Effector memory CD8-positive, alpha-beta T cell (primary cell): ENCODE measurements at places on chromosomes 12 and 14.

DNA sequence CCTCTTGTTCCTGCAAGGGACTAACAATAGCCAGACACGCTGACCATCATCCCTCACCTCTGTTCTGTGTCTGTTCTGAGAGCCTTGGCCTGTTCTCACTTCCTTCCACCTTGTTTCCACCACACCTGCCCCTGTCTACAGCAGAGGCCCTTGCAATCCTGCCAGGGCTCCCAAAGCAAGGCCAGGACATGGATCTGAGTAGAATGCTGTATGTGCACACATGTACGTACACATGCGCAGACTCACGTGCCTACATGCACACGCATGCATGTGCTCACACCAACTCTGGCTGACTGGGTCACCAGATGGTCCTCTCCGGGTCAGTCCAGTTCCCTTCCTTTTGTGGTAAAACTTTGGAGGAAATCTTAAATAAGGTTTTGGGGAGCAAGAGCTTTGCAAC lies 133.0 kb upstream of the C14orf180 start:
- DNase-seq = no peak

DNA sequence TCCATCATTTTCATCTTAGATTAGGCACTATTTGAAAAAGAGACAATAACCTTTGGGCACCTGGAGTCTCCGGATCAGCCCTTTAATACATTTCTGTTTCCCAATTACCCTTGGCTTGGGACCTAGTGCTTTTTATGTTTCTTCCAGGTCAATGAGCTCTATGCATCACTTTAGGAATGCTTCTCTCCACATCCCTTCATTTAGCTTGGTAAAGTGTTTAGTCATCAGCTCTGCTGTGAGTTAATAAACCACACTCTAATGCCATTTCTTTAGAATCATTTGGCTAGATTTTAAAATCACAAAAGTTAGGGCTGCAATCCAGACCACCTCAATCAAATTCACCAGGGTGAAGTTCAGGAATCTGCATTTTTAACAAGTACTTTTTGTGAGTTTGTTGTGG lies 41.7 kb downstream of the RASSF9 start:
- no peak for DNase-seq

- DNase-seq = no peak
Measured at GRCh38 chr12:114530417-114530816, 124.5 kb upstream of the TBX5 start.

DNA sequence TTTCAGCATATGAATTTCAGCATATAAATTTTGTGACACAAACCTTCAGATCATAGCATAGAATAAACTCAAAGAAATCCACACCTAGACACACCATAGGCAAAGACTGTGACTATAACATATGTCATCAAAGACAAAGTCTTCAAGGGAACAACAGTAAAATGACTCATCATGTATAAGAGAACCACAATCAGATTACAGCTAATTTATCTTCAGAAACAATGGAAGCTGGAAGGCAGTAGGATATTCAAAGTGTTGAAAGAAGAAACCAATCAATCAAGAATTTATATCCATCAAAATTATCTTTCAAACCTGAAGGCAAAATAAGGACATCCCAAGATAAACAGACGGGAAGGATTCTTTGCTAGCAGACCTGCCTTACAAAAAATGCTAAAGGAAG lies 29.0 kb downstream of the DLK1 start:
- no peak for DNase-seq

GRCh38 chr12:63787306-63787705 lies 7.6 kb downstream of the RXYLT1 start:
- DNase-seq = no peak

- no peak for DNase-seq
Measured at GRCh38 chr12:15796493-15797141, 7.4 kb upstream of the EPS8 start.
